ENCODE measurements at places on chromosomes 13 and 19.
A peak's percentile ranks its signal among the peaks of the same experiment; 100 is the strongest.

DNA sequence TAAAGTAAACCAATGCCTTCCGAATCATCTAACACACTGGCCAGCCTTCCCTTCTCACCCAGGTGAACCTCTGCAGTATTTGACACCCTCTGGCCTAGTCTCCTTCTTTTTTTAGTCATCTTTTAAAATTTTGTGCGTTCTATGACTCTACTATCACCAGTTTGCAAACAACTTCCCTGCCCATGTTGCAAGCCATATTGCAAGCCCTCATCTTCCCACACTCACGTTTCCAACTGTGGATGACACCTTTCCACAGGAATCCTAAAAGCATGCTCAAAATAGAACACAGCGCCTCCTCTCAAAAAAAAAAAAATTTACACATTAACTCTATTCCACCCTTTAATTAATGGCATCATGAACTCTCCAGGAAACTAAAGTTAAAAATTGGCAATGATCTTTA, 440.1 kb downstream of the EFNB2 start:
- no peak for DNase-seq

GRCh38 chr19:6424195-6424938, at the start of gene KHSRP:
TSS of gene KHSRP (minus strand) at chr19:6424811. CDS start at chr19:6424701, 110 bp downstream.
- DNase-seq = peak; percentile 15

DNA sequence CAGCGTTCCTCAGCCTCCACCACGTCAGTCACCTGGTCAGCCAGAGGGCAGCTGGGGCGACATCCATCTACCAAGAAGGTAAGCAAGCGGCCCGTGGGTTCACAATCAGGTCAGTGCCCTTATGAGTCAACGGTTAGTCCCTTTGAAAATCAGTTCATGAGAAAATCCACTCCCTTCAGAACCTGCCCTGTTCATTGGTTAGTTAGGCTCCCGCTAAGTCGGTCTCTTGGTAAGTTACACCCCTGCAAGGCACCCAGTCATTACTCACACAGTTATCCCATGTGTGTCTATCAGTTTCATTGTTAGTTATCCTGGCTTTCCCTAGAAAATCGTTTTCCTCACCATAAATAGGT, 564 bp downstream of the SIGLECL1 start:
- DNase-seq = no peak

- no peak for DNase-seq
Observed at GRCh38 chr13:25493931-25494640, 122.3 kb downstream of the ATP8A2 start.

GRCh38 chr13:49214917-49215376, 5.2 kb upstream of the MLNR start:
- no peak for DNase-seq

GRCh38 chr13:81582381-81582780, 1241.5 kb upstream of the SPRY2 start:
- no peak for DNase-seq

DNA sequence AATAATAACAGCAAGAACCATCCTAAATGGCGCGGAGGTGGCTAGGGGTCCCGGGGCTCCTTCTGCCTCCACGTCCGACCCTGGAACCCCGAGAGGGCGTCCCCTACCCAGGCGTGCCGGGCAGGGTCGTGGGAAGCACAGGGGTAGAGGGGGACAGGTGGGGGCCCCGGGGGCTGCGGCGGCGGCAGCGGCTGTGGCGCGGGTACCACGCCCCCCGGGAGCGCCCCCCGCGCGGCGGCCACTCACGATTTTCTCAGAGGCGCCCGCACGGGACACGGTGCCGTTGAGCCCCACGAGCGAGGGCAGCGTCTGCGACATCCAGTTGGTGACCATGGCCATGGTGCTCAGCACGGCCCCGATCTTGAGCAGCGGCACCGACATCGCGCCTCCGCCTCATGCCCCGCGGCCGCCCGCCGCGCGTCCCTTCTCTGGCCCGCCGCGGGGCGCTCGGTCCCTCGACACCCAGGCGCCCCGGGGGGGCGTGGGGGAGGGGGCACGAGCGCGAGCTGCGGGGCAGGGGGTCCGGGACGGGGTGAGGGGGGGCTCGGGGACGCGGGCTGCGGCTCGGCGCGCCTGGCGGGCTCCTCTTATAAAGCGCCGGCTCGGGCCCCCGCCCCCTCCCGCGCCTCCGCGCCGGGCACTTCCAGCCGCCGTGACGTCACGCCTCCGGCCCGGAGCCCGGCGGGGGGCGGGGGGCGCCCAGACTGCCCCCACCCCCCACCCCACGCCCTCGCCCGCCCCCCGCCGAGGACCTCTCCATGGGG, 22.9 kb downstream of the OLFM2 start:
- peak; percentile 40 for DNase-seq

GRCh38 chr13:99982036-99982730, 599 bp downstream of the ZIC2 start:
- peak; percentile 40 for DNase-seq

- DNase-seq = no peak
Observed at GRCh38 chr13:25178070-25178469, 6.0 kb upstream of the AMER2 start.

- DNase-seq = peak; percentile 67
Observed at GRCh38 chr19:34452723-34453122, 24.5 kb downstream of the UBA2 start.

DNA sequence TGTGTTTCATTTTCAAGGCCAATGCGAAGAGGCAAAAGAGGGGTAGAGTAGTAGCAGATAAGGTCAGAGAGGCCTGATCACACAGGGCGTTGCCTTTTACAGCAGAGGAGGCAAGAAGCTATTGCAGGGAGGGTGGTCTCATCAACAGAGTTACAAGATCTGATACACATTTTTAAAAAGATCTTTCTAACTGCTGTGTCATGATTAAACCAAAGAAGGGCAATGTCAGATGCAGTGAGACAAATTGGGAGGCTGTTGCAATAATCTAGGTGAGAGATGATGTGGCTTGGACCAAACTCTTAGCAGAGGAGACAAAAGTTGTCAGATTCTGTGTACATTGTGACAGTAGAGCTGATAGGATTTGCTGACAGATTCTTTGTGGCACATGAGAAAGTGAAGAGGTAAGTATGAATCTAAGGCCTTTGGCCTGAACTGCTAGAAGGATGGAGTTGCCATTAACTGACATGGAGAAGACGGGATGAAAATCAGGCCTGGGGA, 13.0 kb upstream of the LRRC63 start:
- DNase-seq = no peak

- no peak for DNase-seq
Observed at GRCh38 chr19:51586103-51586728, 15.1 kb downstream of the ZNF175 start.

DNA sequence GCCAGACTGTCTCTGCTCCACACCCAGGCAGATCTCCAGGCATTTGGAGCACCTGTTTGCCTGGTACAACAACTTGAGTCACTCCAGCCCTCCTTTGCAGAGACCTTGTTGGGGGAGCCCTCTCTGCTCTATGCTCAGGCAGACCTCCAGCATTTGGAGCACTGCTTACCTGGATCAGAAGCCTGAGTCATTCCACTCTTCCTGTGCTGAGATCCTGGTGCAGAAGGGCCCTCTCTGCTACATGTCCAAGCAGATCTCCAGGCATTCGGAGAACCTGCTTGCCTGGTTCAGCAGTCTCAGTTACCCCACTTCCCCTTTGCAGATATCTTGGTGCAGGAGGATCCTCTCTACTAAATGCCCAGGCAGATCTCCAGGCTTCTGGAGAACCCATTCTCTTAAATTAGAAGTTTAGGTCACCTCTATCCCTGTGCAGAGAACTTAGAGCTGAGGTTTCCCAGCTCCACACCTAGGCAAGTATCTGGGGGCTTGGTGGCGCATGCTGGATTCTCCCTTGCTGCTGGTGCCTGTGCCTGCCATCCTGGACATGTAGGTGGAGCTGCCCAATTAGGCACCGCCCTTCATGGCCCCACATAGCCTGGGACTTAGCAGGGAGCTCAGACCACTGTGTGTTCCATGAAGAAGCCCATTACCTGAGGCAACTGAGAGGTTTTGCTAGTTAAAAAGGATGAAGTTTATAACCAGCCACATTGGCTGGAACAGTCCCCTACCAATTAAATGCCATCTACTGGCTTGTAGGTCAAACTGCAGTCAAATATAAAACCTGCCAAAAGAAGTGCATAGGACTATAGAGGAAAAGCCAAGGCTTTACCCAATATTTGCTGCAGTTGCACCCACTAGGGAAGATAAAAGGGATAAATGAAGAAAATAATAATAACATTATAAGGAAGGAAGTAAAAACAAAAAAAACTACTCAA, 97.6 kb upstream of the SLITRK6 start:
- DNase-seq = no peak

GRCh38 chr19:1417145-1417544, 9.8 kb downstream of the DAZAP1 start:
- DNase-seq = peak; percentile 33

- no peak for DNase-seq
Observed at GRCh38 chr13:66200555-66200954, 1029.6 kb downstream of the PCDH9 start.

DNA sequence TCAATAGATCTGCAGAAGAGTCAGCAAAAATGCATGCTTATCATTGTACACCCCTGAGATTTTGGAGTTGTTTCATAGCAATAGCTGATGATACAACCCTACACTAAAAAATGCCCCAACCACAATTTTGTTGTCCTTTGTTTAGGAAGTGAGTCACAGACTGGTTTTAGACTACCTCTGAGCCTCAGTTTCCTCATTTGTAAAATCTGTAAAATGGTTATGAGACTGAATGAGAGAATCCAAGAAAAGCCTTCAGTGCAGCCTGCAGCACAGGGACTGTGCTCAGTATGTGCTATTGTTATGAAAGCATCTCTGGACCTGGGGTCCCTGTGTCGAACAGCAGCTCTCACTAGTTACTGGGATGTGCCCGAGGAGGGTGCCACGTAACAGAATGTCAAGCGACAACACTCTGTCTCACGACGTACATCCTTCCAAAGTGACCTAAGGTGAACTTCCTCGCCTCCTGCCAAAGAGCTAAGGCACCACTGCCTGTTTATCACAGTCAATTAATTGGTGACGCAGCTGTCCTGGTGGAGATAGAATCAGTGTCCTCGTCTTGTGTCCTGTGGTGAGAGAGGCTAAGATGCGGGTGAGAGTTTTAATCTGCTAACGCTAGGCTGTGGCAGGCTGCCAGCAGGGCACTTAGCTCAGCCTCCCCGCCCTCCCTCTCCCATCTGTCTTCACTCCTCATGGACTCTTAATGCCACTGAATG, 18.1 kb downstream of the DHRS12 start:
- DNase-seq = peak; percentile 48

GRCh38 chr13:114077099-114077932, 55.1 kb downstream of the RASA3 start:
- no peak for DNase-seq

- no peak for DNase-seq
Observed at GRCh38 chr13:43879755-43880181, at the start of gene LACC1. TSS of gene LACC1 (plus strand) at chr13:43879904. CDS start at chr13:43880986, 1,082 bp downstream.

GRCh38 chr19:42479736-42480135, 37.0 kb upstream of the CXCL17 start:
- DNase-seq = no peak

DNA sequence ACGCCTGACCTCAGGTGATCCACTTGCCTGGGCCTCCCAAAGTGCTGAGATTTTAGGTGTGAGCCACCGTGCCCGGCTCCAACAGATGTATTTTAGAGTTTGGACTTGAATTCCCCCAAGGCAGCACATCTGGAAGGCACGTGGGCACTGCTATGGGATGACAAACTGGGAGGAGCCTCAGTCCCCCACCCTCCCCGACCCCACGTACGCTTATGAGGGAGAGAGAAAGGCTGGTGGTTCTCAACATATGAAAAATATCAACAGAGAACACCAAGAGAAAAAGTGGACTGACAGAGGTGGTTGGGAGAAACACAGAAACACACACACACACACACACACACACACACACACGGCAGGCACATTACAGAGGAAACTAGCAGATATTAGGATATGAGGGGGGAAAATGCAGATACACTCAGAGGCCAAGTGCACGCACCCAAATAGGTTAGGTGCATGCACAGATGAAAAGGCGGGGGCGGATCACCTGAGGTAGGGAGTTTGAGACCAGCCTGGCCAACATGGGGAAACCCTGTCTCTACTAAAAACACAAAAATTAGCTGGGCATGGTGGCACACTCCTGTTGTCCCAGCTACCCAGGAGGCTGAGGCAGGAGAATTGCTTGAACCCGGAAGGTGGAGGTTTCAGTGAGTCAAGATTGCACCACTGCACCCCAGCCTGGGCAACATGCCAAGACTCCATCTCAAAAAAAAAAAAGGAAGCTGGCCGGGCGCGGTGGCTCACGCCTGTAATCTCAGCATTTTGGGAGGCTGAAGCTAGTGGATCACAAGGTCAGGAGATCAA, 3.2 kb downstream of the STX10 start:
- DNase-seq = peak; percentile 41

DNA sequence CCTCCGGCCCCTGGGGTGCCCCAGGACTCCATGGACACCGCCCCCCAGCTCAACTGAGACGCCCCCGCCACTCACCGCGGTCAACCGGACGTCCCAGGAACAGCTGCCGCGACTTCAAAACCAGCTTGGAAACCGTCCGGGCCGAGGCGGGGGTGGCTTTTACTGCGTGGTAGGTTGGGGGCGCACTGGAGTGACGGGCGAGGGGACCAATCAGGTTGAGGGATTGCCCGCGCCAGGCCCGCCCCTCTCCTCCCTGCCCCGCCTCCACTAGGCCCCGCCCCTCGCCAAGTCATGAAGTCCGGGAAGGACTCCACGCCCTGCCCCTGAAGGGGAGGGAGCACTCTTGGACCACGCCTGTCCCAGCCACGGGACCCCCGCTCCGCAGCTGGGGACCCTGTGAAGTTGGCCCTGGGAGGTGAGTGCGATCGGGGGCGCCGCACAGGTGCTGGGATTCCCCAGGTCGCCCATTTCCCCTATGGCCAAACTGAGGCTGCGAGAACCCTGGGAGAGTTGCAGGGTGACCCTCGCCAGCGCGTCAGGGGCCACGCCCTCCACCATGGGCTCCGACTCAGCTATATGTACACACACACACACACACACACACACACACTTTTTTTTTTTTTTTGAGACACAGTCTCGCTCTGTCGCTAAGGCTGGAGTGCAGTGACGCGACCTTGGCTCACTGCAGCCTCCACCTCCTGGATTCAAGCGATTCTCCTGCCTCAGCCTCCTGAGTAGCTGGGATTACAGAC, at the start of gene PLIN3:
PLIN3 (minus strand) TSS at position 134 of the 752 bp plus-strand sequence. CDS start 6,273 bp downstream, outside the sequence.
- DNase-seq = peak; percentile 96

Measured in fibroblast of skin of scalp (primary cell).